Activated B cell treated with CpG ODN at 0.5 μM for 24 hours (primary cell): ENCODE measurements at places on chromosomes 5 and 9. TPM values are rescaled to one million over a fixed set of nuclear protein-coding genes. Genes with fewer than 3 reads are reported as not detected.

Gene TPPP
- total RNA-seq, result 0.04 TPM in 1 of 2 replicates, not detected in the other

Gene AGXT2
- total RNA-seq, result not detected in 2 replicates

Gene MARCOL
- not detected in 2 replicates for total RNA-seq

- DNase-seq, result no peak
These were observed 253.0 kb downstream of the HINT1 start for GRCh38 chr5:130912088-130912487.

GRCh38 chr5:22596404-22596970, 256.7 kb downstream of the CDH12 start:
- DNase-seq, result no peak

DNA sequence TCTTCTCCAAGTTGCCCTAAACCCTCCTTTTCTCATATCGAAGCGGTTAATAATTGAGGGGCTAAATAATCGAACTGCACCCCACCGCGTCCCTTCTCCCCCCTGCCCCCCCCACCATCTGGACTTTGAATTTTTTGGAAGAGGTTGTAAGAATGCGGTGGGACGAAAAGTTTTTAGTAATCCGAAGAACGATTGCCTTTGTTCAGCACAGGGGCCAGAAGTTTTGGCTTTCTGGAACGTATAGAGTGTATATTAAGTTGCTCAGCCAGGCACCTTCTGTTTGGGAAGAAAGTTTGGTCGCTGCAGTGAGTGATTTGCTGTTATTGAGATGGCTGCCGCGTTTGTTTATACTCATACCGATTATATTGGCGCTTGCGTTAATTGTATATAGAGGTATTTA, 518 bp downstream of the ERBIN start:
- DNase-seq, result no peak

GRCh38 chr5:34564710-34565235, 91.4 kb upstream of the RAI14 start:
- DNase-seq, result no peak

DNA sequence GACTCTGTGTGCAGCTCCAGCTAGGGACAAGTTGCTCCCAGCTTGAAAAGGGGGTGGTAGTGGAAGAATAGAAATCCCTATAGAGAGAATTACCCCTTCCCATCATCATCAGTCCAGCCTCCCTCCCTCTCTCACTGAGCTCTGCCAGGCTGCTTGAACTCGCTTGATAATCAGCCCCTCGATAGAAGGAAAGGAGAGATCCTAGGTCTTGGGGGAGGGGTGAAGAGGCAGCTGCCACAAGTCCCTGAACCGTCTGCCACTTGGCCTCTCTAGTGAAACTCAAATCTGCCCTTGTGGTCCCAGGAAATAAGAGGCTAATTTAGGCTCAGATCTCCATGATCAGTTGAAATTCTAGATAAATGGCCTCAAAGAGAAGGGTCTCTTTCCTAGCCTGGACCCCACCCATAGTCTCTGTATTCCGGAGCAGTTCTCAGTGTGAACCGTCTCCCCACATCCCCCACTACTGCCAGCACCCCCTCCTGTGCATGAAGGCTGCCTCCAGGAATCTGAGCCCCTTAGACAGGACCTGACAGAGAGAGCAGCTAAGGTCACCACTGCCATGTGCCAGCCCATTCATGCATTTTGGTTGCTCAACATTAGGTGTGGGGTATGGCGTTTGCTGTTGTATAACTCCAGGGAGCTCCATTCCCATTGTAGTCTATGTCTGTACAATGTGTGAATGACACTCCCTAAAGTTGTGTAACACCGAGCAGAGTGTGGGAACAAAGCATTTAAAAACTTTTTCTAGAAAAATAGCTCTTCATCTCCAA, 5.5 kb downstream of the DNAJB5 start:
- DNase-seq, result no peak

DNA sequence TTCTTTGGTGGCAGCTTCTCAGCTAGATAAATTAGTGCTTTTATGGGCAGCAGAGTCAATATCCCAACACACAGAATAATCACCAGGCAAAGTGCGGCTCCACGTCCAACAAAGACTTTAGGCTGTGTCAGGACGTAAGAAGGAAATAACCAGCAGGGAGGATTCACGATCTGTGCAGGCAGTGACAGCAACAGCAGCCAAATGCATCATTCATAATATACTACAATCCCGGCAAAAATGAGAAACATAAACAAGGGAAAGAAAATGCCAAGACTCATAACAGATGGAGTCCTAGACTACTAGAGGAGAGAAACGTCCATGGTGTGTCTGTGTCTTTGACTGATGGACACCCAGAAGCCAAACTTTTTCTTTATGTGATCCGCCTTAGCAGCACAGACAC, 100.7 kb downstream of the LMNB1 start:
- no peak for DNase-seq

GRCh38 chr9:132584601-132585560, 2.5 kb downstream of the BARHL1 start:
- DNase-seq, result no peak
